ENCODE measurements at places on chromosomes 3 and 15.

DNA sequence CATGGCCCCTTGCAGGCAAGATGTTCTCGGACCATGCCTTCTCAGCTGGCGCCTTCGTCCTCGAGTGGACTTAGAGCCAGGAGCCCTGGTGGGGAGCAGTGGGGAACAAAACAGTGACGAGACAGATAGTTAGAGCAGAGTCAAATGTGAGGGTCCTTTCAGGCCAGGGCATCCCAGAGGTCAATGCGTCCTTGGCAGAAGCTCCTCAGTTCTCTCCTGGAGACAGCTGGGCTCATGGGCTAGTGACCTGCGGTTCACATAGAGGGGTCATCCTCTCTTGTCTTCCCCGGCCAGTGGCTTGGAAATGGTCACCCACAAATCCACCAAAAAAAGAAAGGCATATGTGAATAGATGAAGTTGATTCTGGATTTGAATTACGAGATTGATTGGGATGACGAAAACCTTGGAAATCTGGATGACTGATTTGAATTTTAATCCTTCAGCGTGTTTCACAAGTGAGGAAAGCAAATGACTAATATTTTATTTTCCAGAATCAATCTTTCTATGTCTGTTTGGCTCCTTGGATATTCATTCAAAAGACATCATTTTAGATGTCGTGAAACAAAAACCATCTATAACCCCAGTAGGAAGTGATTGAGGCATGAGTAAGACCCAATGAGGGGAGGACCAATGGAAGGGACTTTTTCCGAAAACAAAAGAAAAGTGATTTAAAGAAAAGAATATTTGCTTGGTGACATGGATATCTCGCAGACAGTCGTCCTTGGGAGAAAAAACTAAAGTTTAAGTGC lies 84.5 kb downstream of the ASB7 start:
- DNase-seq, result no peak

GRCh38 chr15:25394898-25395297 lies 43.9 kb downstream of the UBE3A start:
- DNase-seq, result no peak

- no peak for DNase-seq
Observed at GRCh38 chr3:177109688-177110330, 87.5 kb downstream of the TBL1XR1 start.

DNA sequence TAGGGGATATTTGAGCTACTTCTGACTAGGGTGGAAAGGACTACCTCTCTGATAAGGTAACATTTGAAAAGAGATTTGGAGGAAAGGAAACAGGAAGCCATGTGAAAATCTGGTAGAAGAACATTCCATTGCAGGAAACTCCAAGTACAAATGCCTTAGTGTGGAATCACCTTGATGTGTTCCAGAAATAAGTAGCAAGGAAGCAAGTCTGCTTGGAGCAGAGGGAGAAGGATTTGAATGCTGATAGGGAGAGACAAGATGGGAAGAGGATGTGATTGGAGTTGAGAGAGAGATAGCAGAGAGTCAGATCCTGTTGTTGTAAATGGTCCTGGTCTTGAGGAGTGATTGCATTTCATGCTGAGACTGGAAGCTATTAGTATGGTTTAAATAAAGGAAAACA lies 335.1 kb upstream of the DCBLD2 start:
- DNase-seq, result no peak

DNA sequence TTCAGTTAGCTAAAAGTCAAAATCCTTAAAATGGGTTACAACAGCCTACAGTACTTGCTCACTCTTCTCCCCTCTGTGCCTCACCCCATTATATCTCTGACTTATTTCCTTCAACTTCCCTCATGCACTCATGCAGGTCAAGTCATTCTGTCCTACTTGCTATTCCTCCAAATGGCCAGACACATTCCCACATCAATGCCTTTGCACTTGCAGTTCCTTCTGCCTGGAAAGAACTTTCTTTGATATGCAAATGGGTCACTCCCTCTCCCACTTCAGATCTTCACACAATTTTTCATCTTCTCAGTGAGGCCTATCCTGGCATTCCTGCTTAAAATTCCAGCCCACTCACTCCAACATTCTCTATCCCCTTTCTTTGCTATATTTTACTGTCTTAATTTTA lies 547.2 kb upstream of the TGFBR2 start:
- DNase-seq, result no peak

GRCh38 chr3:139530717-139531116 lies 8.8 kb downstream of the RBP1 start:
- no peak for DNase-seq

GRCh38 chr3:169666076-169666375 lies 2.5 kb upstream of the MECOM start:
- no peak for DNase-seq

GRCh38 chr15:58369956-58370355 lies 61.8 kb upstream of the LIPC start:
- DNase-seq, result no peak

GRCh38 chr3:189233225-189233858 lies 61.6 kb downstream of the TPRG1 start:
- no peak for DNase-seq

DNA sequence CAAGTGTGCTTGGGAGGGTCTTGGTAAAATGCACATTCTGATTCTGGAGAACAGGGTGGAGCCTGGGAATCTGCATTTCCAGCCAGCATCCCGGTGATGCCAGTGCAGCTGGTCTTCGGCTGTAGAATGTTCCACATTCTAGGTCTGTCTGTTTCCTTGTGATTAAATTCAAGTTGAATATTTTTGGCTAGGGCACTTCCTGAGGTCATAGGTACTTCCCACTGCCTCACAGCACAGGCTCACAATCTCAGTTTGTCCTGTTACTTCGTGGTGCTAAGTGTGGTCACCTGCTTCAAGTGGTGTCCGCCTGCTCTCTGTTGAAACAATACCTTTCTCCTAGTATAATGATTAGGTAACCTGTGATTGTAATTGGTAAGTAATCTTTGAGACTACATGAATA lies 40.1 kb downstream of the FLNB start:
- DNase-seq, result no peak

- no peak for DNase-seq
Observed at GRCh38 chr3:127450331-127450730, 140.2 kb downstream of the TPRA1 start.

DNA sequence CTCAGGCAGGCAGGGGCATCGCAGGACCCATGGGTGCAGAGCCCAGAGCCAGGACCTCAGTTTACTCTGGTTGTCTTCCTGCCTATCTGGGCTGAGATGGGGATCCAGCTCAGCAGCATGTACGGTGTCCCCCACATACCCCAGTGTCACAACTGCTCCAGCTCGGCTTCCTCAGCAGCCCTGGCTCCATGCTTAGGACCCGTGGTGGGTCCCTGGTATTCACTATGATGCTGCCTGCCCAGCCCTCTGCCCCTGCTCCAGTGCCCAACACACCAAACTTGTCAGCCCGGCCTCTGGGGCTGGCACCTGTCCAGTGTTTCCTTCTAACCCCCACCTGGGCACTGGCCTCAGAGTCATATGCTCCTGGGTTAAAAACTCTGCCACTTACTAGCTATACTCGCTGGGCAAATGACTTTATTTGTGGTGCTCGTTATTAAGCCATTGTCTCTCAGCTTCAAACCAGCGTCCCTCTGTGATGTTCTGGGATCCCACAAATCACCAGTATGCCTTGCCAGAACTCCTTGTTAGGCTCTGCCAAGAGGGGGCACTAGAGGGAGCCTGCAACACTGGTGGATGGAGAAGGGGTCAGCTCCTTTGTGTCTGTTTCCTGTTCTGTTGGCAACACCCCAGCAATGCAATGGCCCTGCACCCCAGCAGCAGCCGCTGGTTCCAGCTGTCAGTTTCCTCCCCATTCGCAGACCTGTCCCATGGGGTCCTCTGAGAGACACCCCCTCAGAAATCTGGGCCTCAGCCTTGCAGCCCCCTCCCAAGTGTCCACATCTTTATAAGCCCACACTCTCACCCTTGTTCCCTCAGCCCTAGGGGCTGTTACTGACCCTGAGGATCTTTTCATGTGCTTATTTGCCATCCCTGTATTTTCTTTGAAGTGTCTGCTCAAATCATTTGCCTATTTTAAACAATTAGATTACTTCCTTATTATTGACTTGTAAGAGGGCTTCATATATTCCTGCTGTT lies 24.1 kb upstream of the MRPS22 start:
- DNase-seq, result no peak

GRCh38 chr3:2148561-2149340 lies 50.1 kb downstream of the CNTN4 start:
- no peak for DNase-seq

GRCh38 chr15:52529341-52529924 lies 753 bp upstream of the MYO5A start:
- no peak for DNase-seq

- peak; percentile 27 for DNase-seq
Observed at GRCh38 chr3:149216193-149216869, 5.3 kb downstream of the CP start.

GRCh38 chr15:31869686-31870307 lies 160.5 kb upstream of the CHRNA7 start:
- no peak for DNase-seq

DNA sequence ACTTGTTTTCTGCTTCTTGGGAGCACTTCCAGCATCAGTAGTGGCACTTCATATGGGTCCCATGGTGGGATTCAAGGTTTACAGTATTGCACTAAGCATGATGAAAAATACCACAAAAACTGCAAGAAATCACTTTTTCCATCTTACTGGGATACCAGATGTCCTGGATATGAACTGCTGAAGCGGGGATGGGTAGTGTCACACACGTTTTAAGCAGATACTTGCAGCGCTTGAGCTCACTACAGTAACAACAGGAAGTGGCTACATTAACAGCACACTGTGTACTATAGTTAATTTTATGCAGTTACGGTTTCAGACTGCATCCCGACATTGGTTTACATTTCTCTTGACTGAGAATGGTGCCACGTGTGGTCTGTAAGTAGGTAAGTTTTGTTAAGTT lies 3.5 kb upstream of the ISG20 start:
- no peak for DNase-seq

DNA sequence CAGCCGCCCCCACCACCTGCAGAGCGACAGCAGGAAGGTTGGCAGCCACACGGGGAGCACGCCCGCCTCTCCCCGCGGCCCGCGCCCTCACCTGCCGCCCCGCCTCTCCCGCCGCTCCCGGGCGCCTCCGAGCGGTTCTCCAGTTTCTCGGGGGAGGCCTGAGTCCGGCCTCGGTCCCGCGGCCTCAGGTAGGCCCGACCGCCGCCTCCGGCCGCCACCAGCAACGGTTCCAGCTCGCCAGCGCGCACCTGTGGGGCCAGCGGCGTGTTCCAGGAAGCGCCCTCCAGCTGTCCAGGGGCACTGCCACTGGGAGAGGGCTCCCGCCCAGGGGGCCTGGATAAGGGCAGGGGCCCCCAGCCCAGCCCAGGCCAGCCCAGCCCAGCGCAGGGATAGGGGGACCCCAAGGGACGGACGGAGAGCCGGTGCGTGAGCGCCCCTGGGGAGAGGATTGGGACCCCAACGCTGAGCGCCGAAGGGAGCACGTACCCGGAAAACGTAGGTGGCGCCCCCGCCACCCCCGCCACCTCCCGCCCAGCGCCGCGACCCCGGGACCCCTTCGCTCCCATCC lies 2.2 kb downstream of the LTK start:
- DNase-seq, result no peak

- DNase-seq, result no peak
Observed at GRCh38 chr15:88334436-88334835, 77.9 kb upstream of the NTRK3 start.

DNA sequence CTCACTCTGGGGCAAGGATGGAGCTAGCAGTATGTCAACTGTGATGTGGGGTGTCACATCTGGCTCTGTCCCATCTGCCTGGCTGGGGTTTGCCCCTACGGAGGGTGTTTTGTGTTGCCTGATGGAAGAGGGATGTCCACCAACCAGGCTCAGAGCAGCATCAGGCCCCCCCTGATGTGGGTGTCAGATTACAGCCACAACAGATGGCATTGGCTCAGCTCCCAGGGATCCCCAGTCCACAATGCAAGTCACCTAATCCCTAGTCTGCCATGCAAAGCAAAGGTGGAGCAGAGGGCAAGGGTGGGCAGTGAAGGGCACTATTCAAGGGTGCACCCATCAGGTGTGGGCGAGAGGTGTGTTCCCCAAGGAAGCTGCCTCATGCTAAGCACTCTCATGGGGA lies 48.9 kb upstream of the AMOTL2 start:
- peak; percentile 53 for DNase-seq

DNA sequence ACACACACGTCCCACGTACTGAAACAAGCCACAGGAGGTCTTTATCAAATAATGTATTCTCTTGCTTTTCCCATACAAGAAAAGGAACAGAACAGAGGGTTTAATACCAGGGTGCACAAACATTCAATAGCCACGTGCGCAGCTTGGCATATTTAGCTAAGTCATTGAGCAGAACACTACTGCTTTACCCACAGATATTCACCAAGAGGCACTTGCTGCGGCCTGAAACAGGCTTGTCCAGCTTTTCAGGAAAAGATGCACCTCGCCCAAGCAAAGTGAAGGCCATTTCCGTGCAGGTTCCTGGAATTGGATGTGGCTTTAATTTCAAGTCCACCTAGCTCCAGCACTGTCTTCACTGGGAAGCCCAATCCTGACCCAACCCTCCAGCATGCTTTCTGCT lies 17.6 kb downstream of the ZDHHC3 start:
- DNase-seq, result no peak

GRCh38 chr3:168117059-168117458 lies 21.3 kb upstream of the GOLIM4 start:
- DNase-seq, result peak; percentile 44

- no peak for DNase-seq
Observed at GRCh38 chr3:126781889-126782491, 78.0 kb downstream of the CHCHD6 start.

- no peak for DNase-seq
Observed at GRCh38 chr15:97561529-97561928, 399.0 kb upstream of the ARRDC4 start.

DNA sequence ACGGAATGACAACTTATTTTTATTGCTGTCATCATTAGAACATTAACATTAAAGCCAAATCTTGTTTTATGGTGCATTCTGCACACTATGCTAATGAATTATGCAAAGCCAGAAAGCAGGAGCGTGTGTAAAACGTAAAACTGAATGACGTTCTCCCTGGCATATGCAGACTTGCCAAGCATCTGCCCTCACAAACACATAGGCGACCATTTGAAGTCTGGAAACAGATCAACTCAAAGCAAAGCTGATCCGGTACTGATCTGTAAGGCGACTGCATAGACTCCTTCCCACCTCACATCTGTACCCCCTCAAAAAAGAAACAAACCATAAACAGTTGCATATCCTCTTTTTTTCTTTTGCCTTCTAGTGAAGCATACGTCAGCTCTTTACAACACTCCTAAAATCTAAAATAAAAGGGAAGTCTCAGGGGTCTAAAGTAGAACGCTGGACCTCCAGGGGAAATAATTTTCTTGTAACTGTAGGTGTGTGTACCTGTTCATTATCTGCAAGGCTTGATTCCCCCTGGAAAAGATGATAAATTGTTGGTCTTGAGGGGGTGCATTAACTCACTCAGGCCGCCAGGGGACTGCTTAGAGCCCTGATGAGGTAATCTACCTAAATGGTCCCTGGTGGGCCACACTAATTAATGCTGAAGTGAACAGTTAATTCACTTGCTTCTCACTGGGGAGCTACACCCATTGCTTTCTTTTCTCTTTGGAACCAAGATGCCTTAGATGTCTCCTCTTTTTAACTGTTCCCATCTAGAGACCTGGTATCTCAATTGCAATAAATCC lies 231.4 kb downstream of the CDIN1 start:
- DNase-seq, result no peak

- no peak for DNase-seq
Observed at GRCh38 chr3:16415911-16416476, 97.5 kb downstream of the RFTN1 start.
